Activated naive CD4-positive, alpha-beta T cell treated with anti-CD3 and anti-CD28 coated beads for 36 hours (primary cell): ENCODE measurements at places on chromosomes 13 and 19. TPM values are rescaled to one million over a fixed set of nuclear protein-coding genes. Genes with fewer than 3 reads are reported as not detected.

Gene CD33
- 1.1 TPM for total RNA-seq

DNA sequence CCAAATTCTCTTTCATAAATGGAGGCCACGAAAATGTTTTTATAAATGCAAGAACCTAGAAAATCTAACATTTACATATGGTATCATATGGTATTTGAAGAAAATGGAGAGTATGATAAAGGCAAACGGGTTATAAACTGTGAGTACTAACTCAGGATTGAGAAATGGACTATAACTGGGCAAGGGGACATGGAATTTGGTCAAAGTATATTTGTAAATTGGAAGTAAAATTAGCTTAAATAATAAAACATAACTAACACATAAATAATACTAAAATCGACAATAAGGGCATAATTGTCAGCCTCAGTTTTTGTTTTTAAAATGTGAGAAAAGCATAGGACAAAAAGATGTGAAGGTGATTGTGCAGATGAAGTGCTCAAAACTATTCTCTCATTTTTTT is 1516.3 kb upstream of the MIR17HG start:
- DNase-seq, result no peak

Gene AMER2
- not detected for total RNA-seq

DNA sequence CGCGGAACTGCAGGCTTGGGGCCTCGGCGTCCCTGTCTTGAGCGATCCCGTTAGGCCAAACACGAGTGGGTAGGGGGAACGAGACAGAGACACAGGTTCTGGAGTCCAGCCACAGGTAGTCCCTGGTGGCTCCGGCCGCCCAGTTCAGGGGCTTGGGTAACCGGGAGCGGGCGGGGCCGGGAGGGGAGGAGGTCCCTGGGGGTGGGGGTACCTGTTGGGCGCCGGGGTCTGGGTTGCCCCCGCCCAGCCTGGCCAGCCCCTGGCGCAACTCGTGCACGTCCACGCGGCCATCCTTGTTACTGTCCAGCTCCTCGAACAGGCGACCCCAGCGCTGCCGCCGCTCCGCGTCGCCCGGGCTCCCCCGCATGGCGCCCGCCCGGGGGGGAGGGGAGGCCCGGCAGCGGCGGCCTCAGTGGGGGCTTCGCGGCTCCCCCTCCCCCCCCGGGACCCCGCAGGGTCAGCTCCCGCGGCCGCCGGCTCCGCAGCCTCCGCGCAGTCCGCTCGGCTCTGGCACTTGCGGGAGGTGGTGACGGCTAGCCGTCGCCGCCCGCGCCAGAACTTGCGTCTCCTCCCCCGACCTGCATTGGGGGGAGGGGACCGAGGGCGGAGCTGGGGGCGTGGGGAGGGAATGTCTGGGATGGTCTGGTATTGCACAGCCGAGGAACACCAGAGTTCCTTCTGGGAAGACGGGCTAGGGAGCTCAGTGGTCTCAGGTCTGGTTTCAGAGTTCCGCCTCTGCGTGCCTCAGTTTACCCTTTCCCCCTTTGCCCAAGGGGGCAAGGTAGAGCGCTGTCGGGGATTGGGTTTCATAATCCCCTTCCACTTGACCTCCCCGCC is at the start of gene SLC25A23:
Gene SLC25A23, minus strand, starts transcription at position 531 of the 837 bp plus-strand sequence. Its CDS starts 164 bp downstream, at position 367.
- peak; percentile 68 for DNase-seq

Gene SLC15A1
- not detected for total RNA-seq

Gene CD37
- total RNA-seq, result 189 TPM

Gene ZNF649
- total RNA-seq, result 11.6 TPM

DNA sequence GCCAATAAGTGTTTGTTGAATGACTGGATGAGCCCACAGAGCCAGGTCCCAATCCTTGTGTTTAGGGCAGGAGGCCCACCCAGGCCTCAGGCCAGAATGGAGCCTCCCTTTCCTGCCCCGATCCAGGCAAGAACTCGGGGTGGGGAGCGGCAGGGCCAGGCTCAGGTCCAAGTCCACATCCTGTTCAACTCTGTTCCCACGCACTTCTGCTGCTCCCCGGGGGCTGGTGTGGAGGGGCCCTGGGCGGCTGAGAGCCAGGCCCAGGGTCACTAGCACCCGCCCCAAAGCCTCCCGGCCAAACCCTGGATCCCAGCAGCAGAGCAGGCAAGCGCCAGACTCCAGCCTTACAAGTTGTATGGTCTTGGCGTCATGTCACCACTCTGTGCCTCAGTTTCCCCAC is 8.0 kb downstream of the ANGPTL8 start:
- no peak for DNase-seq

- DNase-seq, result no peak
Measured at GRCh38 chr13:30435911-30436451, 13.7 kb downstream of the UBE2L5 start.

GRCh38 chr13:114032126-114032799 is 58.4 kb upstream of the C13orf46 start:
- no peak for DNase-seq

GRCh38 chr19:41000310-41000737 is 9.2 kb downstream of the CYP2B6 start:
- DNase-seq, result no peak

- peak; percentile 74 for DNase-seq
Measured at GRCh38 chr19:14479975-14480699, 5.0 kb upstream of the PTGER1 start.

DNA sequence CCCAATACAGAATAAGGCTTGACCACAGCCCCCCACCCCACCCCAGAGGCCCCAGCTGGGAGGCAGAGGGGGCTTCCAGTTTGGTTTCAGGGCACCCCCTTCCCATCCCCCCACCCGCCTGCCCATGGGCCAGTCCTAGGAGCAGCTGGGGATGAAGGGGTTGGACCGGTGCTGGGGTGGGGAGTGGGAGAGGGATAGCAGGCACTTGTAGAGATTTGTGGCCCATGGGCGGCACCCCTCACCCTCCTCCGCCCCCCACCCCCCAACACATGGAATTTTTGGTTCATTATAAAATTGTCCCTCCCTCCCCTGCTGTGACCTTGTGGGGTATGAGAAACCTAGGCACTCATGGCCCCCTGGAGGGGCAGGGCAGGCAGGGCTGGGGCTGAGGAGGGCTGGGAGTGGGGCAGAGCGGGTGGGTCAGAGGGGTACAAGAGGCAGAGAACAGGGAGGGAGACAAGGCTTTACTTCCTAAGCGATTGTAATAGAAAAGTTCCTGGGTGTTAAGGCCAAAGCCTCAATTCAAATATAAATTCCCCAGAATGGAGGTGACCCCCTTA is 5.3 kb upstream of the GSK3A start:
- no peak for DNase-seq

DNA sequence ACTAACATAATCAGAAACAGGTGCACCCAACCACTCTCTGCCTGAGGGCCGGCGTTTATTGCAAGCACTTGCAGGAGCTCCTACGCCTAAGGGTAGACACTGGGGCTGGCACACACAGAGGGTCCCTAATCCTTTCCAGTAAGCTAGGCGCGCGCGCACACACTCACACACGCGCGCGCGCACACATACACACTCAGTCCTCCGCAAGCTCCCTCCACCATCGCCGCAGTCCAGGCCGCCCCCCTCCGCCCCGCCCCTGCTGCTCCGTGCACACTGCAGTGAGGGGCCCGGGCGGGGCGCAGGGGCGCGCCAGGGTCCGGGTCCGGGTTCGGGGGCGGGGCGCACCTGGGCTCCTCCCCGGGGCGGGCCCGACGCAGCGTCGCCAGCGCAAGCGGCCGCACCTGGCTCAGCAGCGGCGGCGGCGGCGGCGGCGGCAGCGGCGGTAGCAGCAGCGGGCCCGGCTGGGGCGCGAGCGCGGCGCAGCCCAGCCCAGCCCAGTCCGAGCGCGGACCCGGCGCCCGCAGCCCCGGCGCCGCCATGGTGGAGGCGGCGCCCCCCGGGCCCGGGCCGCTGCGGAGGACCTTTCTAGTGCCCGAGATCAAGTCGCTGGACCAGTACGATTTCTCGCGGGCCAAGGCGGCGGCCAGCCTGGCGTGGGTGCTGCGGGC is at the start of gene CAMSAP3:
Gene CAMSAP3, plus strand, starts transcription at position 398 of the 668 bp plus-strand sequence. Its CDS starts 140 bp downstream, at position 538.
- peak; percentile 28 for DNase-seq

GRCh38 chr13:75222031-75222430 is 259.9 kb downstream of the TBC1D4 start:
- DNase-seq, result no peak

GRCh38 chr13:83499286-83499685 is 383.0 kb downstream of the SLITRK1 start:
- DNase-seq, result no peak

GRCh38 chr13:64457976-64458375 is 2772.2 kb downstream of the PCDH9 start:
- no peak for DNase-seq

GRCh38 chr19:31960474-31960873 is 384.9 kb upstream of the ZNF507 start:
- no peak for DNase-seq

DNA sequence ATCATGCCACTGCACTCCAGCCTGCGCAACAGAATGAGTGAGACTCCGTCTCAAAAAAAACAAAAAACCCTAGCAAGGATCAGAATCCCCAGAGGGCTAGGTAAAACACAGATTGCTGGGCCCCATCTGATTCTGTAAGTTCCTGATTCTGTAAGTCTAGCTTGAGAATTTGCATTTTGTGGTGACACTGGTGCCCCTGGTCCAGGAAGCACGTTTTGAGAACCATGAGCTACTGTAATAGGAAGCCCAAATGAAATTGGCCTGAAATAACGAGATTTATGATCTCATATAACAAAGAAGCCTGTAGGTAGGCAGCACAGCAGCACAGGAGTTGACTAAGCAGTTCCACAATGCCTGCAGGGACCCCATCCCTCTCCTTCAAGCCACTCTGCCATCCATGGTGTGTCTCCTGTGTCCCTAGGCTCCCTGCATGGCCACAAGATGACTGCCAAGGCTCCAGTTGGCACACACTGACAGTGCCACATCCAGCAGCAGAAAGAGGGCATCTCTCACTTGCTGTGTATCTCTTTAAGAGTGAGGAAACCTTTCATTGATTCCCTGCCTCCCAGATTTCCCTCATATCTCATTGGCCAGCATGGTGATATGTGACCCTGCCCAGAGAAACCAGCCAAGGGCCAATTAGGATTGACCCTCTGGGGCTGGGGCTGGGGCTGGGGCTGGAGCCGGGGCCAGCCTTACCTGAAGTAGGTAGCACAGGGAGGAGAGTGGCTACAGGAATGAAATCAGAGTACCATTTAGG is 21.7 kb downstream of the SIPA1L3 start:
- DNase-seq, result no peak

Gene TYROBP
- not detected for total RNA-seq

Gene CLIP3
- 0.15 TPM for total RNA-seq

DNA sequence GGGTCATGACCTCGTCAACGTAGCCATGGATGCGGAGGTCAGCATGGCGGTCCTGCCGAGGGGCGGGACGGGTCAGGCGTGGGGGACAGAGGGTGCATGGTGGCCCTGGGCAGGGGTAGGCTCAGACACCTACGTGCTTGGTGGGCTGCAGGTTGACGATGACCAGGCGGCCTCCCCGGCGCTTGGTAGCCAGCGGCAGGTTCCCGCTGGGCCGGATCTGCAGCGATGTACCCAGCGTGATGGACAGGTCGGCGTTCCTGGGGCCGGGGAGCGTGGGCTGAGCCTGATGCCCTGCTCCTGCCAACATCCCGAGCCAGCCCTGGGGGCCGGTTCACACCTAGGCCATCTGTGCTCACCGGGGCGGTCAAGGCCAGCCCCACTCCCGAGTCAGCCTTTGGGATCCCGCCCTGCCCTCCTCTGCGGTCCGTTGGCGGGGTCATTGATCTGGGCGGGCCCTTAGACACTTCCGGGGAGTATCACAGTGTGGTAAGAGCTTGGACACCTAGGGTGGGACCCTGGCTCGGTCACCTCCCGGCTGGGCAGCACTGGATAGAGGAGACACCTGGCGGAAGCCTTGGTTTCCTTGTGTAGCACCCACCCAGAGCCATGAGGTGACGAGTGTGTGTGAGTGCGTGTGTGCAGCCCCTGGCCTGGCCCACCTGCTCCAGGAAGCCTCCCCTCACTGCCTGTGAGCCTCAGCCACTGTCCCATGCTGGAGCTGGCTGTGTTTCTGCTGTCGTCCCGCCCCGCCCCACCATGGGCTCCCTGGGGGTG is 7.3 kb downstream of the SIRT6 start:
- DNase-seq, result no peak

DNA sequence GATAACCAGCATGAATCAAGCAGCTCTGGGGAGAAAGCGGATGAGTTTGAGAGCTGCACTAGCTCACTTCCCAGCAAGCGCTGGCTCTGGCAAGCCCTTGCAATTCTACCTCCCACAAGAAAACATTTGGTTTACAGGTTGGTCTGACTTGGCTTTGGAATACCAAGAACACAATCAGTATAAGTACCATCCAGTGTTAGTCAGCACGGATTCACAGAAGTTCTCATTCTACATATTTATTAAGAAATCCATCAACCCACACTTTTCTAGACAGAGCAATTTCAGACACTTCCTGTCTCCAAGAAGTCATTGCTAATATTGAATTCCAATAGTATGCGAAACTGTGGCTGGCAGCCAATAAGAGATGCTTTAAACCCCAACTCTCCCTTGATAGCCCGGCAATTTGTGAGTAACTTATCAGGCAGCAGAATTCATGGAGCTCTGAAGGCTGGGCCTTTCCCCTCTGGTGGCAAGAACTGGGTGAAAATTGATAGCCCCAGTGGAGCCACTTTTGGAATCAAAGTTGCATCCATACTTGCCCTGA is 59.4 kb upstream of the WASF3 start:
- no peak for DNase-seq

Gene GPC6
- total RNA-seq, result not detected

Gene PEG3
- not detected for total RNA-seq

Gene BLOC1S3
- 6.5 TPM for total RNA-seq

- DNase-seq, result no peak
Measured at GRCh38 chr19:720345-721160, 11.8 kb downstream of the PALM start.
